Right atrium auricular region (tissue), 2 donors: ENCODE measurements at places on chromosomes 2 and 18. TPM values are rescaled to one million over a fixed set of nuclear protein-coding genes. Genes with fewer than 3 reads are reported as not detected.

DNA sequence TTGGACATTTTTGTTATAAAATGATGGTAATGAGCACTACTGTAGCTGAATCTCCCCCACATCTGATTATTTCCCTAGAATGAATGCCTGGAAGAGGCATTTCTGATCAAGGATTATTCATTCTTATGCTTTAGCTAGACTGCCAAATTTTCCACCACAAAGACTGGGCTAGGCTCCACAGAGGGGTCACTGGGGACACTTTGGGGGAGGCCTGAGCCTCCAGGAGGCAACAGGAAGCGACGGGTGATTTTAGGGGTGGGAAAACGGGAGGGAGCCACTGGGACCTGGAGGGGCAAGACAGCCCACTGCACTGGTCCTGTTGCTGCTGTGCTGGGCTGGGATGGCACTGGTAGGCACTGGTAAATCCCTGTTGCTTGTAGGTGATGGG is 2.4 kb upstream of the ASB1 start:
- DNase-seq: no peak

- DNase-seq: no peak
These were observed 344.5 kb downstream of the DPP10 start for GRCh38 chr2:114786901-114787300.

- no peak for DNase-seq
These were observed 19.8 kb downstream of the CREG2 start for GRCh38 chr2:101367508-101367907.

DNA sequence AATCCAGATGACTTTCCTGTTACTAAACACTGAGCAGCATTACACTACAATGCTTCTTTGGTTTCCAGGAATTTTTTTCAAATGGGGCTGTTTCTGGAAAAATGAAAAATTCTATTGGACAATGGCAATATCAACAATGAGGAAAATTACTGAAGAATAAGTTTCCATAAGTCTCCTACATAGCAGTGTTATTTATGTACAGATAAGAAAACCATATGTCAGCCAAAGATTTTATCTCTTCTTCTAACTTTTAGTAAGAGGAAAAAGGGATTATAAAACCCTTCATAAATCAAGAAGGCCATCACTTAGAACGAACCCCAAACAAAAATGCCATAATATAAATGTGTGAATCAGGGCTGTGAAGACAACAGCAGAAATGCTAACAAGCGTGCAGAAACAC is 31.6 kb upstream of the NOSTRIN start:
- DNase-seq: no peak

GRCh38 chr2:110679337-110679707 is 1.5 kb upstream of the BUB1 start:
- DNase-seq: no peak

DNA sequence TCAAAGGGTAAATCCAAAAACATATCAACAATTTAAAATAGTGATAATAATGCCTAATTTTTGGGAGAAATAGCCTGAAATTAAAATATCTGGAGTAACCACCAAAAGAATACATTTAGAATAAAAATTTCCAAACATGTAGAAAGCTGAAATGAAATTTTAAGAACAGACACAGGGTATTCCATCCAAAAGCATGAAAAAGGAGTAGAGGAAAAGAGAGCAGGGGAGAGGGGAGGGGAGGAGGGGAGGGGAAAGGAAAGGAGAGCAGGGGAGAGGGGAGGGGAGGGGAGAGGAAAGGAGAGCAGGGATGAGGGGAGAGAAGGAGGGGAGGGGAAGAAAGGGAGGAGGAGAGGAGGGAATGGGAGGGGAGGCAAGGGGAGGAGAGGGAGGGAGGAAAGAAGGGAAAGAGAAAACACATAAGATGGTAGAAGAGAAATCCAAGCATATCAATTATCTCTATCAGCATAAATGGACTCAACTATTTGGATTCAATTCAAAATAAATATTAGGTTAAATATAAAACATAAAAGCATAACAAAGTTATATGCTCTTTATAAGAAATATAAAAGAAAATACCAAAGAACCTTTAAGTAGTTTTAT is 141.1 kb downstream of the ZNF385B start:
- no peak for DNase-seq

TEX44 gene
- total RNA-seq: not detected

RPRD1A gene
- total RNA-seq: 51.7 TPM

MROH2A gene
- not detected for total RNA-seq
